ENCODE measurements at places on chromosomes 5 and 9. TPM values are rescaled to one million over a fixed set of nuclear protein-coding genes. Genes with fewer than 3 reads are reported as not detected.

DNA sequence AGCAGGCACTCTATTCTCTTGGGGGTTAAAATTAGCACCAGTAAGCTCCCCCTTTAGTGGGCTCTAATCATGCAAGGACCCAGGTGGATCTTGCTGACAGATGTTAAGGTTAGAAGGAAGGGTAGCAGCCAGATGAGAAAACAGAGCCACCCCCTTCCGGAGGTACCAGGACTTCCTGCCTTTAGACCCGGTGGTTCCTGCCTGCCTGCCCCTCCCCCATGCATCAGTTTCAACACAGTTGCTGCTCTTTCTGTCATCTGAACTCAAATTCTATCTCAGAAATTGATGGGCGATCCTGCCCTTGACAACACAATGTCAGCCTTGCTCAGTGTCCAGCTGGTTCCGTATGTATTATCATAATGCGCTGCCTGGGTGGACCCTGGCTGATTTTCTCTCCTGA, 287.3 kb downstream of the EBF1 start:
- DNase-seq, result no peak

DNA sequence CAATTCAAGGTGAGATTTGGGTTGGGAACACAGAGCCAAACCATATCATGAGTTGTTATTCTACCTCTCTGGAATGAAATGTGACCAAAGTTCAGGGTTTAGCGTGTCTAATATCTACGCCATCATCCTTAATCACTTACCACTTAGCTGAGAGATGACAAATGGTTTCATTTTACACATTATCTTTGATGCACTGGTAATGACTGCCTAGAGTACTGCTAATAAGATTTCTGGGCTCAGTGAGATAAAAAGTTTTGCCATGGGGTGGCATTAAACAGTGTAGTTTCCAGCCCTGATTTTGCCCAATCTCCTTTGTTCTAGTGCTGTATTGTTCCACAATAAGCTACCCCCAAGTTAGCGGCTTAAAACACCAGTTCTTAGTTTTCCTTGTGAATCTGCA, 367.2 kb downstream of the MLLT3 start:
- no peak for DNase-seq

Gene SLC26A2
- total RNA-seq, result 3.5 TPM

DNA sequence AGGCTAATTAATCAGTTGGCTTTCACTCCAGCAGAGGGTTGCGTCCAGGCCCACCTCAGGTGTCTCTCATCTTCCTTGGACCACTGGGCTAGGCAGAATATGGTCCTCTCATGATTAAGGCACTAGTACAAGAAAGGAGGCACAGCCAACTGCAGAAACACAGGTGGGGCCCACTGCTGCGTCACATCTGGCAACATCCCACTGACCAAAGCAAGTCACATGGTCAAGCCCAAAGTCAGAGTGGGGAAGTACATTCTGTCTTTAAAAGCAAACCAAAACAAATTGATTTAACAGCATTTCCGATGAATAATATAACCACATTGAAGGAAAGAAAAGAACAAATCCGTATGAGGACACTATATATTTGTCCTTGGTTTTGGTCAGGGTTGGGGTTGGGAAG, 28.0 kb upstream of the UBTD2 start:
- no peak for DNase-seq

DNA sequence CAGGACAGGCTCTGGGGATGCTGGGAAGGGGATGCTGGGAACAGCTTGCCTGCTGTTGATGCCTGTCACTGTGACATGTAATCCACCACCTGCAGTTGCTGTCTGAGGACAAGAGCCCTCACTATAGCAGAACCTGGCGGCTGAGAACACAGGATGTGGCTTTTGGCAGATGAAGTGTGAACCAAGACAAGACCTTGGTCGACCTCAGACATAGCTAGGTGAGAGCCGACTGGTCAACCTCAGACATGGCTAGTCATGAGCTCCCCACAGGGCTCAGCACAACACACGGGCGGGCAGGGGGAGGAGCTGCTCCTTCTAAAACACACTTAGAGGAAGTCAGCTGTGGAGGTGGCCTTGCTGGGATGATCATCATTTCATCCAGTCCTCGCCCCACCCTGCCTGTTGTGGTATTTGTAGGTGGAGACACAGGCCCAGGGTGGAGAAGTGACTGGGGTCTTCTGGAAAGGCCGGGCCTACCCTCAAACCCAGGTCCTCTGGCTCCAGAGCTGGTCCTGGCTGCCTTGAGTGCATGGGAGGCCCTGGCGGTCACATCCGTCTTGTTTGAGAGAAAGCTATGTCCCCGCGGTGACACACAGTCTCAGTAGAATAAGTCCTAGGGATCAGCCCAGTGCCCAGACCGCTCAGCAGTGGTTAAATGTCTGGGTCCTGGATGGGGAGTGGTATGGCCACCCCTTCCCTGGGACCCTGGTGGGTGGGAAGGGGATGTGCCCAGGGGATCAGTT, 6.1 kb downstream of the SUSD3 start:
- no peak for DNase-seq

Gene PCAT7
- not detected for total RNA-seq

DNA sequence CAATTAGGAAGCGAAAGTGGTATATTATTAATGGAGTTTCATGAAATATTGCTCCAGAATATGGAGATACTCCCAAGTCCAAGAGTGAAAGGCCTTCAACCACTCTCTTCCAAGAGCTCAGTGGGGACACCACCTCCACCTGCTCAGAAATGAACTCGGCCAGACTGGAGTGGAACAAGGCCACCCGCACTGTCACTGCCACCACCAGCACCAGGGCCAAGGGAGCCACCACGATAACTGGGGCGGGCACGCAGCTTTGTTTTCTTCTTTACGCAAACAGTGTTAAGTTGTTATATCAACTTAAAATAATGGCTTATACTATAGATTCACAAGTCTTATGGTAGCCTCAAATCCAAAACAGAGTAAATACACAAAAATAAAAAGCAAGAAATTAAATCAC, 204.1 kb downstream of the TRPM3 start:
- no peak for DNase-seq
